ENCODE measurements at places on chromosomes 2 and 18.

GRCh38 chr2:88090446-88091283, 23.0 kb downstream of the SMYD1 start:
- no peak for DNase-seq

DNA sequence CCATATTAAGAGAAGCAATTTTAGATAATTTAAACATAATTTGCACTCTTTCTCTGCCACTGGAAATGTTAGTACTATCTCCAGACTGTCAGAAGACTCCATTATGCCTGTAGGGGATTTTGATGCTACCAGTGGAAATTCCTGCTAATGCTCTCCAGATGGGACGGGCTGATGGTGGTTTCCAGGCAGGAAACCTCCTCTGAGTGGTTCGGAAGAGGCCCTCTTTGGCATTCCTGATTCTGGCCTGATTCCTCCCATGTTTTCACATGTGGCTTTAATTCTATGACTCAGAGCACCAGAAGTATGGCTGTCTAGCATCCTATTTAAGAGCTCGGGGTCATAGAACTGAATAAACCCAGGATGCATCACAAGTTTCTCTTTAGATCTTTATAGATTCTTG, 70.9 kb upstream of the ST6GAL2 start:
- DNase-seq: no peak

DNA sequence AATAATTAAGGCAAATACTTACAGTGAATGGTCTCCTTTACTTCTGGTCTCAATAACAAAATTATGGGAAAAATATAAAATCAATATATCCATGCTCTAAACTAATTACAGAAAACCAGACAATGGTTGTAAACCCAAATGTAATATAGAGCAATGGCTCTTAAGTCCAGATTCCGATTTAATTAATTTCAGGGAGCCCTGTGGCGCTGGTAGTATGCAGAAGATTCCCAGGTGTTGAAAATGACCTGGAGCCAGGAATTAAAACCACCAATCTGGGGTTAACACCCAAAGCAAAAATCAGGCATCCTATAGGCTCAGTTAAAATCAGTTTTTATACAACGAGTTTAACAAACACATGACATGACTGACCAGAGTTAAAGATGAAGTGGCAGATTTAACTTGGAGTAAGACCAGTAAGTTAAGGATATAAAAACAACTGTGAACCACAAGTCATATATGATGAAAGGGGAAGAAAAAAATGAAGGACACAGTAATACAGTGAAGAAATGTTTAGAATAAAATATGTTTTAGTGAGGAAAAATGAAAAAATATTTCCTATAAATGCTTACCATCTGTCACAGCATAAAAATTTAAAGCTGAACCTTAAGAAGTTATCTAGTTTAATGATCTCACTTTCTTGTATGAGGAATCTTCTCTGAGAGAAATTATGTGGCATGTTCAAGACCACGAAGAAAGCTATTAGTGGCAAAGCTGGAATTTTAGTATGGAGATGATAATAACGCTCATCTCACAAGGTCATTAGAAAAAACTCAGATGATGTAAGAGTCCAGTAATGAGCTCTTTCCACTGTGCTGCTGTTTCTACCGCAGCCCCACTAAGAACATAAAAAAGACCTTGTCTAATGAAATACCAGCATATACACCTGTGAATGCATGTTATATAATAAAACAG, 45.8 kb upstream of the FLACC1 start:
- no peak for DNase-seq

- DNase-seq: no peak
Measured at GRCh38 chr2:172869861-172870260, 134.2 kb downstream of the RAPGEF4 start.

DNA sequence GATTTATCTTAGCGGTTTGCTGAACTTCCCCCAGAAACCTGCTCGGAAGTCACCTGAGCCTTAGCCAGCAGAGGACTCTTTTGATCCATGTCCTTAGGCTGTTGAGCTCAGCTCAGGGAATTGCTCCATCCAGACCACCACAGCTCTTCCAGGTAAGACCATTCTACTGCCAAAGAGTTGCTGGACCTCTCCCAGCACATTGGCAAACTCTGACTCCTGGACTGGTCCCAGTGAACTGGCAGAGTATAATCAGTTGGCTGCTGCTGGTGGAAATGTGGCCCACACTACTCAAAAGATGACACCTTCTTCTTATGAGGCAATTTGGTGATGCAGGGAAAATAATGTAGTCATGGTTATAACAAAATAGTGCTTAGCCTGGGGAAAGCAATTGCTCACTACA, 308.8 kb upstream of the FIGN start:
- DNase-seq: no peak

Data from RWPE2 (cell line).